ENCODE measurements at places on chromosomes 7 and 10.

GRCh38 chr10:112520914-112521313, 73.9 kb downstream of the VTI1A start:
- DNase-seq, result no peak

DNA sequence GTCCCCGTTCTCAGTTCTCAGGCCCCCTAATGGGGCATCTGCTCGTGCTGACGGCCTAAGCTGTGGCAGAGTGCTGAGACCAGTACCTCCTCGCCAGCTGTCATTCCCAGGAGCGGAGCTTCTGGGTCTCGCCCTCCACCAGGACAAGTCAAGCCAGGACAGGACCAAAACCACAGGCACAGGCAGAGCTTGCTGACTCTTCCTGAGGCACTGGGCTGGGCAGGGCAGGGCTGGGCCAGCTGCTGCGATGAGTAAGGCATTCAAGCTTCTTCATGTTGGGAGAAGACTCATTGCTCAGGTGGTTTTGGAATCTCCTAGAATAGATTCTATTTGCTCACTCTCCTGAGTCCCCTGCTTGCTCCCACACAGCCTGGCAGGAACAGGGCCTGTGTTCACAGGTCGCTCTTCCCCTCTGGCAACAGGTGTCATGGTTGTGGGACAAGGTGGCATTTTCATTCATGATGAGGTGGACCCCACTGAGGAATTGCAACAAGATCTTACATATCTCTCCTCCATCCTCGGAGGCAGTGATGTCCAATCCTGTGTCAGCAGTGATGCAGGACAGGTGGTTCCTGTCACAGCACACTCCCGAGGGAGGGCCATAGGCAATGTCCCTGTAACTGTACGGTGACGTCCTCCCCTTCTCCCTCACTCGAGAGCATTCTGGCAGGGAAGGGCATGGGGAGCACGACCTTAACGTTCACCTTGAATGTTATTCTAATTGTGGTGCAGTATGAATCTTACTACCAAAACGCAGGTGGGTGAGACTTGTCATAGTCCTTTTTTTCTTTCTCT, 17.0 kb upstream of the SH3PXD2A start:
- no peak for DNase-seq

GRCh38 chr10:26859241-26860101, 1.3 kb downstream of the ABI1 start:
- no peak for DNase-seq

DNA sequence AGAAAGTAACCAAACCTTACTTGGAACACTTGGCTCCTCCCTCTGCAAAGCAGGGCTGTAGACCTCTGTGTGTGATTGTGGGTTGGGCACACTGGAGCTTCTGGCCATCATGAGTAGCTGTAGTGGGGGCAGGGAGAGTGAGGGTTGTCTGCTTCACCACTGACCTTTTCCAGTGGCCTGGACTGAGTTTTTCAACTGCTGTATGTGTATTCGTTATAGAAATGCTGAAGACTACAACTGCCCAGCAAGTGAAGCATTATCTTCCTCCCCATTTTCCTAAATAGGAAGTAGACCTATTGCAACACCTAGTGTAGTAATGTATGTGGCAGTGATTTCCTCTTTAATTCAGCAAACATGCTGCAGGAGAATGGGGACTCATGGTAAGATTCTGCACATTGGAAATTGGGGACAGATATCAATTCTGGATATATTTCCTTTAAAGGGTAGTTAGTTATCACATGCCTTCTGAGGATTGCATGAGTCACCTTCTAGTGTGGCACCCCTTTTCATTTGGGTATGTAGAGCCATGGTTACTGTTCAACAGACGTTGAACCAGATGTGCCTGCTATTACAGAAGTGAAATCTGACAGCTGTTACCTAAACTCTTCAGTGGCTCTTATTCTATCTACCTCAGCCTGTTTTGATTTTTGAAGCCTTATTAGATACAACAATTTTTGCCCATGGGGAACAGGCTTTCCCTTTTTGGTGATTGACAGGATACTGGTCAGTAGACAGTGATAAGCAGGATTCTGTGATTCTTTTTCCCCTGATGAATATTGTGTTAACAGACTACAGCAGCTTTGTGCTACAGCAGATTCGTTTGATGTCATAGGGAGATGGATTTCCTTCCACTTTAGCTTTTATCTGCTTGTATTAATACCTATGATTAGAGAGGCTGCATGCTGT, 130.9 kb downstream of the SND1 start:
- DNase-seq, result no peak

DNA sequence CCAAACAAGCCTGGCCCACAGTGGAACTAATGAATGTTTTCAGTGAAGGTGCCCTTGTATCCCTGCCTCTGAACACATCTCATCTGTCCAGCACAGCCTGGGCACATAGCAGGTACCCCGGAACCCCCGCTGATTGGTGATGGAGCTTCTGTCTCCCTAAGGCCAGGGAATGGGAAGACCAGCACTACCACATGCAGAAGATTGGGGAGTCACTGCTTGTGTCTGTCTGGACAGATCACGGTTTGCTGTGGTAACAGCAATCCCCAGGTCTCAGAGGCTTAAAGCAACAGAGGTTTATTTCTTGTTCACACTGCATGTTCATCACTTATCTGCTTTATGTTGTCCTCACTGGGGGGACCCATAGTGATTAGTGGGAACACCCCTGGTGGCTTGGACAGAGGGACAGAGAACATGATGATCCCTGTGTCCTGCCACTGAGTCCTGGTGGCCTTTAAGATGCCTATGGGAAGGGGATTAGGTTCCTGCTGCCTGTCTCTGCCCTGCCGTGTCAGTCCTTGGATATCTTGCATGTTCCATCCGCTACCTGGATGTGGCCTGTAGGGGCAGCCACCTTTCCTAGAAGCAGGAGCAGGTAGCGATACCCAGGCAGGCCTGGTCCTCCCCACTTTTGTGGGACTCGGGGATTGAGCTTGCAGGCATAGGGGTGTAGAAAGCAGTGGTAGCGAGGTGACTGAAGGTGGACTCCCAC, 3.6 kb downstream of the TSPAN14 start:
- no peak for DNase-seq

DNA sequence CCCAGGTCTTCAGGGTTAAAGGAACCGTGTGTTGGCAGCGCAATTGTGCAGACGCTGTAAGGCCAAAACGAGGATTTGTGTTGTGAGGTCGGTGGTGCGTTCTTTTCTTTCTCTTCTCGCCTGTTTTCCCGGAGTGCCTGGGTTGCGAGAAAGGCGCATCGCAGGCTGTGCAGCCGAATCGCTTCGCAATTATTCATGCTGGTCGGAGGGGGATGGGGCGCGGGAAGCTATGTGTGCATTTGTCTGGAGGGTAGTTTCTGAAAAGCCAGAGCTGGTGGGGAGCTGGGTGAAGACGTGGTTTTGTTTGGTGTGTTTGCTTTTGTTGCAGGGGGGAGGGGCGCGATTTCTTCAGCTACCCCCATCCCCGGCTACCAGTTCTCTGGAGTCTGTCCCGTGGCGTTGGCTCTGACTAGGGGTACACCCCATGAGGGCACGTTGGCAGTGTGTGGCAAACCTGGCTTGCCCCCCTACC, 2.1 kb downstream of the MXI1 start:
- DNase-seq, result peak; percentile 67

GRCh38 chr10:87544721-87545120, 40.0 kb downstream of the MINPP1 start:
- DNase-seq, result no peak

DNA sequence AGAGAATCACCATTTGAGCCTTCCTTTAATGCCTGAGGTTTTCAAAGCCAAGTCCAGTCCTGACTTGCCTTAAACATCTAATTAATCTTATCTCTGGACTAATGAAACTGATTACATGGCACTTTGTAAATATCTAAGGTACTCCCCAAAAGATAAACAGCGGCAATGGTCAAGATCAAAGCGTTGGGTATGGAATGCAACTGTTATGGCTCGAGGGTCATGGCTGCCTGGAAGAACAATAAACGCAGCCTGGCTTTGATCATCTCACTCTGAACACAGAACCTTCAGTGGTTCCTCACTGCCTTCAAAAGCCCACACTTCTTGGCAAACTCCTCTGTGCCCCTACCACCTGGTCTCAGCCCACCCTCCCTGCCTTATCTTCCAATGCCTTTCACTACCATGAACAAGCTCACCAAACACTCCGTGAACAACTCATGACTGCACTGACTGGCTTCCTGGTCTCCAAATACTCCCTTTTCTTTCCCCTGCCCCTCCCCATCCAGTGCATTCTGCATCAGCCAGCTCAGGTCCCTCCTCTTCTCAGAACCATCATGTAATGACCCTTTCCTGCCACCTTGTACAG, 150.2 kb upstream of the NFE2L3 start:
- no peak for DNase-seq

DNA sequence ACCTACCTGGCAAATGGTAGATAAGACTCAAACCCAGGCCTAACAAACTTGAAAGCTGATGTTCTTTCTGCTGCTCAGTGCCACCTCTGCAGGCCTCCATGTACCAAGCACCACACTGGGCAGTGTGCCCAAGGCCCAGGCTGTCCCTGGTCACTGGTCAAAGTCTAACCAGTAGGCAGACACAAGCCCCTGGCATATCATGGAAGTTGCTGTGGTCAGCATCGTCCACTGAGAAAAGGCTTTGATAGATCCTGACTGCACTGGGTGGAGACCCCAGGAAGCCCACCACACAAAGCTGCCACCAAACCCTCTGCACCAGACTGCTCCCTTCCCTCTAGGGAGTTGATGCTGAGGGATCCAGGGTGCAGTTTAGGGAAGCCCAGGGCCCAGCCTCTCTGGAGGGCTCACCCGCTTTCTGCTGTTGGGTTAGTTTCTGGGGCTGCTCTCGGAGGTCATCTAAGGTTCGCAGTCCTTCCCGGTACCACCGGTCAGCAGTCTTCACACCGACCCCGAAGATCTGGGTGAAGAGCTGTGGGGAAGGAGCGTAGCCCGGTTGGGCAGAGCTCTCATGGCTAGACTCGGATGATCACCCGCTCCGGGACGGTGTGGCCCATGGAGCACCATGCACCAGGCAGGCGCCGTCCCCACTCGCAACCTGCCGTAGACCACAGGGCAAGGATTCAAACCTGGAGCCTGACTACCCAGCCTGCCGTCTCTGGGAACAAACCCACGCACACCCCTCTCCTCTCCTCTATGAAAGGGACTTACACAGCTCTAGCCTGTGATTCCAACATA, 6.0 kb downstream of the POLM start:
- DNase-seq, result no peak

- no peak for DNase-seq
These were observed 204.2 kb downstream of the TNS3 start for GRCh38 chr7:47377741-47378140.

DNA sequence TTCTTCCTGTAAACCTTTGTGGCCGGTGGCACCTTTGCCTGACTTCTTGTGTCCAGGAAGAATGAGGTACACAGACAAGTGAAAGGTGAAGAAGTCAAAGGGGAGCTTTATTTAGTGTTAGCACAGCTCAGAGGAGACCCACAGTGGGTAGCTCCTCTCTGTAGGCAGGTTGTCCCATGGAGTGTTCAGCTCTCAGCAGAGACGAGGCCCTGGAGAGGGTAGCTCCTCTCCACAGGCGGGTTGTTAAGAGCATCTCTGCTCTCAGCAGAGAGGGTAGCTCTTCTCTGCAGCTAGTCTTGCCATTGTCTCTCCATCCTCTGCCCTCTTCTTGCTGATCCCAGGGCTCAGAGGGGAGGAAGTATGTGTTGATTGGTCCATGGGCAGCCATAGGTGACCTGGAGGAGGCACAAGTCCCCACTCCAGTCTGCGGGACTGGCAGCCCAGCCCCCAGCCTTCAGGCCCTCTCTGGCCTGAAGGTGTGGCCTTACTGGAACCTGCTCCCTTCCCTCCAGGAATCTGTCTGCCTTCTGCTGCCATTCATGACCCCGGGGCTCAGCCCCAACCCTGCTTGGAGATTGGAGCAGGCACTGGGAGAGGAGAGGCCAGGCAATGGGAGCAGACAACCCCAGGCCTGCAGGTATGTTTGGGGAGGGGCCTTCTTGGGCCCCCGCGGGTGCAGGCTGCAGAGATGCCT, 24.5 kb downstream of the HHEX start:
- no peak for DNase-seq

GRCh38 chr10:21162948-21163347, 265.8 kb upstream of the NEBL start:
- DNase-seq, result no peak

DNA sequence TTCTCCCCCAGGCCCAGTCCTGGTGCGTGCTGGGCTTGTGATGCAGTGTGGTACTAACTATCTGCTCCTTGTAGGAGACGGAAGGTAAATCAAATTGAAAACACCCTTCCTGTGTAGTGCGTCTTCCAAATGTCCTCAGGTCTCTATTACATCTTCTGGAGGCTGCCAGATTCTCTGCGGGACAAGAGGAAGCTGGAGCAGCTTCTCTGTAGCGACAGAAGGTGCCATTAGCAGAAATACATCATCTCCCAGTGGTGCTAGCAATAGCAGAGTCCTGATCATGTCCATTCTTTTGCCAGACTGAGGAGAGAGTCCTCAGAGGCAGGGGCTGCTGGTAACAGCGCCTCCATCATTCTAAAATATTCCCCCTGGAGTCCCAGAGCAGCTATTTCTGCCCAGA, 675.2 kb downstream of the LRMDA start:
- peak; percentile 42 for DNase-seq

DNA sequence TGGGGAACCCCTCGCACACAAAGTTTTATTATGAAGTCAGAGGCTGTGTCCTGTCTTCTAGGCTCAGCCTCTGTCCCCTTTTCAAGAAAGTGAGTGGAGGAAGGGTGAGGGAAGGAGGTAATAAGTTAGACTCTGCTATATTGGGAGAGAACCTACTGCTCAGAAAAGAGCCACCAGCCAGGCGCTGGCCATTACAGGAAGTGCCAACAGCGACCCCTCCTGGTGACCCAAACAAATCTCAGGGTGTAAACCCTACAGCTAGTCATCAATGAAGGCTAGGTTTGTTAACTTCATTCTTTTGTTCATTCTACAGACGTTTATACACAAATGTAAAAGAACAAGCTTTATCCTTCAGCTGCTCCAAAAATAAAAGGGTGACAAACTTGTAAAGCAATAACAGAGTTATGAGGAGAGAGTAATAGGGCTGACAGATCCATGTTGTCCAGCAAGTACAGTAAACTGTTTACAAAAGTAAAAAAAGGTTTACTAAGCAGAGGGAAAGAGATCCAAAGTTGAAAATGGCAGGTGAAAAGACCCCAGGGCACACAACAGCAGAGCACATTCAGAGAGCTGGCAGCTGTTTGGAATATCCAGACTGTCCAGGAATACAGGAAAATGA, 82.7 kb downstream of the FAM204A start:
- no peak for DNase-seq

- no peak for DNase-seq
These were observed 762.9 kb downstream of the GRM8 start for GRCh38 chr7:126489874-126490273.

DNA sequence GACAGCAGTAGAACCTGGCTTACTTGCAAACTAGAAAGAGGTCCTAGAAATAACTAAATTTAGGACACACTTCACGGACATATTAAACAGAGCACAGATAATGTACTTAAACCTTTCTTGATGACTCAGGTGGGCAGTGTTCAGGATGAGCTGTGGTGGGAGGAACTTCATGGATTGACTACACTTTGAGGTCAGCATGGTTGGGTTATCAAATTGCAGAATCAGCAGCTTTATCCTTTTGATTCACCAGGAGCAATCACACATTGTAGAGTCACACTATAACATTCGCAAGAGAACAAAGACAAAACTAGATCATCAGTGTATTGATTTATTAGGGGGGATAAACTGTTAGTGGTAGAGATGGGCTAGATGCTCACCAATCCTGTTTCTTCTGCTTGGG, 38.6 kb upstream of the AGK start:
- no peak for DNase-seq
